ENCODE measurements at places on chromosomes 16 and 17.

DNA sequence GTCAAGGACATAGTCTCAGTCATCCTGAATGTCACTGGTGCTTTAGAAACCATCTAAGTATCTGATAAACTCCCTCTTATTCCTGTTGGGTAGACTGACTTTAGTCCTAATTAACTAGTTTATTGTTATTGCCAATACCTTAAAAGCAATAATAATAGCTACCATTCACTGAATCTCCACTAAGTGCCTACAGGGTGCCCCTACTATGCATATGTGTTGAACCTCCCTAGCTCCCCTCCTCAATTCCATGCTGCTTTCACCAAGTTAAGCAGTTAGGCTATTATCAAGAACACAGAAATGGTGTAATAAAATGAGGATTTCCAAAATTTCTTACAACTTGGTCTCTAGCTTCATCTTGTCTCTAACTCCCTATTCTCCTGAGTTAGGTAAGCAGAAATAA lies 87.5 kb upstream of the MTMR4 start:
- no peak for DNase-seq

DNA sequence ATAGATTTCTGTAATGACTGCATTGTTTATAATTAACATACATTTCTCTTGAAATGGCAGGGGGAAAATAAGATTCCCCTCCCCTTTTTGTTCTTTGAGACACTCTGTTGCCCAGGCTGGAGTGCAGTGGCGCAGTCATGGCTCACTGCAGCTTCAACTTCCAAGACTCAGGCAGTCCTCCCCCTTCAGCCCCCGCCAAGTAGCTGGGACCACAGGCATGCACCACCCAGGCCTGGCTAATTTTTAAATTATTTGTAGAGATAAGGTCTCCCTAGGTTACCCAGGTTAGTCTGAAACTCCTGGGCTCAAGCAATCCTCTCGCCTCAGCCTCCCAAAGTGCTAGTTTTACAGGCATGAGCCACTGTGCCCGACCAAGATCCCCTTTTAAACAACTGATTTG lies 67.7 kb downstream of the KATNIP start:
- DNase-seq, result no peak

GRCh38 chr17:49582789-49583188 lies 7.1 kb downstream of the NXPH3 start:
- no peak for DNase-seq

- no peak for DNase-seq
These were observed 21.4 kb downstream of the KIAA0513 start for GRCh38 chr16:85048921-85049562.
